ENCODE measurements at places on chromosomes 16 and 17. TPM values are rescaled to one million over a fixed set of nuclear protein-coding genes. Genes with fewer than 3 reads are reported as not detected.

DNA sequence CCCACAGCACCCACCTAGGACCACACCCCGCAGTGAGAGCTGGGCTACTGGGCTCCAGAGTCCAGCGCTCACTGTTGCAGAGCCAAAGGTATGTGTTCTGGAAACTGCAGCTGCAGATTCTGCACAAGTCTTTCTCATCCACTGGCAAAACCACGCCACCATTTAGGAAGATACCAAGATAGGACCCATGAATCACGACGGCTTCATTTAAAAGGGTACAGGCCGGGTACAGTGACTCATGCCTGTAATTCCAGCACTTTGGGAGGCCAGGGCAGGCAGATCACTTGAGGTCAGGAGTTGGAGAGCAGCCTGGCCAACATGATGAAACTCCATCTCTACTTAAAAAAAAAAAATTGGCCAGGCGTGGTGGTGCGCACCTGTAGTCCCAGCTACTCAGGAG lies 18.8 kb downstream of the FOXF1 start:
- DNase-seq: no peak

GRCh38 chr17:4334776-4335584 lies 31.5 kb downstream of the UBE2G1 start:
- no peak for DNase-seq

DNA sequence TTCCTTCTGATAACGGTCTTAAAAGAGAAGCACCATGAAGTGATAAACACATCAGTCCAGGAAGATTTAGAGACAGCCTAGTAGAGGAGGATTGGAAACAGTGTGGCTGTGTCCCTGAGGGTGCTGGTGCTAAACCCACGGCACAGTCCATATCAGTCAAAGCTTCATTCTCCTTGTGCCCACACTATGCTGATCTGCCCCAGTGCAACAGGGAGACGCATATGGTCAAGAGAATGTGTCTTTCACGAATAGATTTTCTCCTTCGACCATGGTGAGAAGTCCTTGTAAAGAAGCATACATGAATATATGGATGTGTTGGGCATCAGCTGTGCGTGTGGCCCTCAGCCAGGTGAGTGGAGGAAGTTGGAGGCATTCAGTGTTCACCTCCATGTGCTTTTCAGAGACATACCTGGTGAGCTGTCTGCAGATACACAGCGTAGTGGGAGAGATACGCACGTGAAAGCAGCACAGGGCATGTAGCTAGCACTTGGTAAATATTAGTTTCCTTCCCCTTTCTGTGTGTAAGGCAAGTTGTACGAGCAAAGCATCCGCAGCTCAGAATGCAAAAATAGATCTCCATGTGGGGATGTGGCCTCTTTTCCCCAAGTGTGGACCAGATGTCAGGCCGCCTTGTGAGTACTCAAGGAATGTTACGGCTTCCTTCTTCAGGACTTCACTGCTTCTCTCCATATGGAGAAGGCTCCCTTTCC lies 29.4 kb downstream of the HLF start:
- no peak for DNase-seq

DNA sequence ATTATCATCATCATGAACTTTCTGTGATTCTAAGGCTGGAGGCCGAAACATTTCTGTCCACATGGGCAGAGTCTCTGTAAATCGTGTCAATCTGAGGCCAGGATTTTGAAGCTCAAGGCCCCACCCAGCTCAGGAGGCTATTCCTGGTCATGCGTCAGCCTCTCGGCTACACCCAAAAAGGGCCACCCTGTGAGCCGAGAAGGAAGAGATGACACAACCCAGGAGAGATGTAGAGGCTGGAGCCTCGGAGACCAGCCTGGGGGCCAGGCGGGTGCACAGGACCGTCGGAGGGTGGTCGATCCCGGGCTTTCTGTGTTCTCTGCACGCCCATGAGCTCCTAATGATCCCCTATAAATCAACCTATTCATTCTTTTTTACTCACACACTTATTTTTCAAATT lies 1.1 kb upstream of the CACNG1 start:
- DNase-seq: no peak

DNA sequence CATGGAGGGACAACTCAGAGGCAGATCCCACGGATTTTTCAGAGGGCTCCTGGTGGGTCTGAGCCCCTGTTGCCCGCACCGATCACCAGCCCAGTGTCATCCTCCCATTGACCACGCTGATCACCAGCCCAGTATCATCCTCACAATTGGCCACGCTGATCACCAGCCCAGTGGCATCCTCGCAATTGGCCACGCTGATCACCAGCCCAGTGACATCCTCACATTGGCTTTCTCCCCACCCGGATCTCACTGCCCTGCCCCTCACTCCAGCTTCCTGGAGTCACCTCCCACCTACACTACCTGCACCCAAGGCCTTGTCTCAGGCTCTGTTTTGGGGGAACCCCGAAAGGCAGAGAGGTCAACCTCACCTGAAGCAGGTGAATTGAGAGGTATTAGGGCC lies 358.2 kb upstream of the TNRC6C start:
- DNase-seq: no peak

- no peak for DNase-seq
These were observed 75.2 kb downstream of the N4BP1 start for GRCh38 chr16:48534601-48535340.

GRCh38 chr16:4882000-4882632 lies 34.8 kb downstream of the UBN1 start:
- no peak for DNase-seq

HAP1 gene
- not detected for total RNA-seq

KRTAP4-3 gene
- total RNA-seq: not detected

DNA sequence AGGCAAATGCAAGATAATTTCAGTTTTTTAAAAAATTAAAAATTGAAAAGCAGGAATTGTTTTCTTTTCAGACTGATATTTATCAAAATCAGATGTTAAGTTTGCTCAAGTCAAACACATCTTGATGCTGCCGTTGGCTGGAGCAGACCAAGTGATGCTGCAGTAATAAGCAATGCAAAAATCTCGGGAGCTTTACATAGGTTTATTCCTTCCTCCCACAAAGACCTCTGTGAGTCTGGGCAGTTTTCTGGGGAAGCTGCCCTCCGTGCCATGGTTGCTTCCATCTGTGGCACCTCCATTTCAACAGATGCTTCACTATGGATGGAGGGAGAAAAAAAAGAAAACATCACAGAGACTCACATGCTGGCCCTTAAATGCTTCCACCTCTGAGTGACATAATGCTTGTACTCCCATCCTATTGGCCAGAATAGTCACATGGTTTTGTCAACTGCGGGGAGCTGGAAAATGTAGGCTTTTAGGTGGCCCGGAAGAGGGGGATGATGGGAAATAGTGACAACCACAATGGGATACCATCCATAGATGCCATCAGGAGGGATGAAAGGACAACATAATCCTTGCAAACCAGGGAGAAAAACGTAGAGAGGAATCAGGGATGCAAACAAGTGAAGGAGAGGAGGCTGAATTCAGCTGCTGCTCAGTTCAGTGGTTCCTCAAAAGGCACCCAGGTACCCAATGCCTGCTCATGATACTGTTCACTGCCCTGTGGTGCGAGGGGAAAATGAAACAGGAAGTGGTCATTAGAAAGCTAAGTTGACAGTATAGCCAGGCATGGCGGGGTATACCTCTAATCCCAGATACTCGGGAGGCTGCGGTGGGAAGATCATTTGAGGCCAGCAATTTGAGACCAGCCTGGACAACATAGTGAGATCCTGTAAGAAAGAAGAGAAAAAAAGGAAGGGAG lies 13.5 kb upstream of the ERCC4 start:
- no peak for DNase-seq

HSD11B2 gene
- 0.89 TPM for total RNA-seq

DNA sequence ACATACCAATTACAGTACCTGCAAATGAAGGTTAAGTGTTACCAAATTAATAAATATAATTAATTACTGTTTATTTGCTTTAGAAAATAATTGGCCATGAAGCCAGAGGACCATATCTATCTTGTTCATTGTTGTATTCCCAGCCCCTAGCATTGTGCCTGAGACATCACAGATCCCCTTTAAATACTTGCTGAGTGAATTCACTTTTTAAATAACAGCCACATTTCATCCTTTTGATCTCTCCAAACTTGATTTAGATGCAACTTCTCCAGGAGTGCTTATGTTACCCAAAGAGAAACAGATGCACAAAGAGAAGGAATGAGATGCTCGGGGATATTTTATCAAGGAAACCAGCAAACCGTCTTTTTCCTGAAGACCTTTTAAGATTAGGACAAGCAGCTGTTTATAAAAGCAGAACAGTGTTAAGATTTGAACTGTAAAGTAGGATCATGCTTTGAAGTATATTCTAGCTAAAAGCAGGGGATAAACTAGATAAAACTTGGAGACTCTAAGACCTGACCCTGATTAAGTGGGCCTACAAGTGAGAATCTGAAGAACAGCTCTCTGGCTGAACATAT lies 66.3 kb downstream of the CHD9 start:
- DNase-seq: no peak

All from stomach (tissue), 19 donors.